H4 (cell line): ENCODE measurements at places on chromosomes 12 and 14.

DNA sequence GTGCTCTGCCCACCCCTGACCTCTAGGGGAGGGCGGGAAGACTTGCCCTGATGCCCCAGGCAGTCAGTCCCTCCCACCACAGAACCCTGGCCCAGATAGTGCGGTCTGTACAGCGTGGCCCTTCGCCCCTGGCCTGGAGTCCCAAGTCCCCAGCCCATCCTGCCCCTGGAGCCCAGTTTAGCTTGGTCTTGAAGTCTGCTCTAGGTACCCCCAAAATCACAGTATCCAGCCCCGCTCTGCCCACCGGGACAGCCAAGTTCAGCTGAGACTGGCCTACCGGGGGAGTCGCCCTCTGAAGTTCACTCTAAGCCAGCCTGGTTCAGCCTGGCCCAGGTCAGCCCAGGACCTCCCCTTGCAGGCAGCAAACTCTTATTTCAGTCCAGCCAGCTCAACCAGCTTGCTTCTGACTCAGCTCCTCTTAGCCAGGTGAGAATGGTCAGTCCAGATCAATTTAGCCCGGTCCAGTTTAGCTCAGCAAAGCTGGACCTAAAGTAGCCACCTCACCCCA lies 75.9 kb downstream of the TMEM121 start:
- no peak for DNase-seq

GRCh38 chr12:50537538-50537919 lies 32.7 kb downstream of the DIP2B start:
- no peak for DNase-seq

DNA sequence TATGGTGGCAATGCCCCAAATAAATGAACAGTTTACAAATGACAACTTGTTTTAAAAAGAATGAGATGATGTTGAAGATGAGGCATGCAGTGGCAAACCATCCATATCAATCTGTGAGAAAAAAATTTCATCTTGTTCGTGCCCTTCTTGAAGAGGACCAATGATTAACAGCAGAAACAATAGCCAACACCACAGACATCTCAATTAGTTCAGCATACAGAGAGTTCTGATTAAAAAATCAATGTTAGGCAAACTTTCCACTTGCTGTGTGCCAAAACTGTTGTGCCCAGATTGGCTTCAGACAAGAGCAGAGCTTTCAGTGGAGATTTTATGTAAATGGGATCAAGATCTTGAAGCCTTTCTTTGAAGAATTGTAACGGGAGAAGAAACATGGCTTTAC lies 329.9 kb downstream of the BMP4 start:
- DNase-seq: no peak

DNA sequence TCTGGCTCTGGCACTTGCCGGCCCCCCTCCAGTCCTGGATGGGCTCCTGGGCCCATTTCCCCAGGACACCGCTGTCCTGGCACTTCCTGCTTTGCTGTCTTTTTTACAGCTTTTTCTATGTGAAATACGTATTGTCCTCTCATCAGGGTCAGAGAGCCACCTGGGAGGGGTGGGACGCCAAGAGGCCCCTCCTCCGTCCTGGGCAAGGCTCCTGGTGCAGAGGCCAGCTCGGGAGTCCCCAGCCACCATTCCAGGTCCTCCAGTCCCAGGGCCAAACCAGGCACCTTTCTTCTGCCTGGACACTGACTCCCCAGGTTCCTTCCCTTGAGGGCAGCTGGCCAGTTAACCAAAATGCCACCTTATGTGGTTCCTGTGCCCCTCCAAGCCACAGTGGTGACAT lies 22.8 kb downstream of the ARL6IP4 start:
- DNase-seq: no peak

DNA sequence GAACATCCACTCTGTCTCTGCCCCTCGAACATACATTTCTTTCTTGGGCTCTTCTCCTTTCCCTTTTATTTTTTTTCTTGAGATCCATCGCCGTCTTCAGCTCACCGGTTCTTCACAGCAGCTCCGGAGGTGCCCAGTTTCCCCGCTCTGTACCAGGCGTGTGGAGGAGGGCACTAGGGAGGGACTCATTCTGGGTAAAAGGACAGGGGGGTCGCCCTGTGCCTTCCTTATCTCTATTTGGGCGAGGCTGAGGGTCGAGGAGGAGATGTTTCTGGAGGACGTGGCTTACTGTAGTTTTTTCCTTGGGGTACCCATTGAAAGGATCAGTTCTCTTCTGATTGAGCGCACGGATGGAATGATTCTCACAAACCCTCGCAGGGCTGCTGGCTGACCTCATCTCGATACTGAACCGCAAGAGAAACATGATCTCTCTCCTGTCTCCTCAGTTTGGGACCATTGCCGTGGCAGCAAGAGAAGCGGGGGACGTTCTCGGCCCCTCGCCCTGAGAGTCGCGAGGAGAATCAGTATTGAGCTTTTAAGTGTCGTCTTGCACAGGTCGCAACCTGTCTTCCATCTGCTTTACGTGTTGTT lies 386 bp downstream of the LIN52 start:
- DNase-seq: peak; percentile 8

GRCh38 chr12:93290391-93290790 lies 87.3 kb upstream of the NUDT4 start:
- DNase-seq: no peak

DNA sequence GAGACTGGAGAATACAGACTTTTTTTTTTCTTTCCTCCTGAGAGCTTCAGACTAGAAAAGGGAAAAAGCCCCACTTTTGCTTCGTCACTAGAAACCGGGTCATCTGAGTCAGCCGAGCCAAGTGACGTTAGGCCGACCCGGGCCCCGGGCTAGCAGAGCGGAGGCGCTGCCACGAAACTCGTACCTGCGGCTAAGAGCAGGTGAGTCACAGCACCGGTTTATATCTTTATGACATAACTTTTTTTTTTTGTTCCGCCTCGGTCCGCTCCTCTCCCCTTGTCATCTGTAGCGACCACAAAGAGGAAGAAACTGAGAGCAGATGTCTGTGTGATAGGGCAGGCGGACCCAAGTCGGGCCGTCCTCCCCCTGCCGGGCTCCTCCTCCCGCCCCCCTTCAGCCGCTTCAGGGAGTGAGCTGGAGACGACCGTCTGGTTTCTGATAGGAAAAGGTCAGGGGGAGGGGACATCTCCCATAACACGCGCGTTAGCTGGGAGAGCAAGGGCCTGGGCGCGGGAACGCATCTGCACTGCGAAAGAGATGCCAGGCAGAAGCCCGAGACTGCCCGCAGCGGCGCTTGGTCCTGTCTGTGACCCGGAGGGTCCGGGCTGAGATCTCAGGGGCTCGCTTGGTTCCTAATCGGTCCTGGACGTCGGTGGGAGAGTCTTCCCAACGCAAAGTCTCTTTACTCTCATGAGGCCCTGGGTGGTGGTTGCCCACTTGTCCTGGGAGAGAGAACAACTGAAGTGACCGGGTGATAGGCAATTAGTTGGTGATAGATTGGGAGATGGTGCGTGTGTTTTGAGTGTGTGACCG lies 586 bp downstream of the TTC6 start:
- peak; percentile 52 for DNase-seq

- no peak for DNase-seq
These were observed 1.9 kb downstream of the SRSF5 start for GRCh38 chr14:69768873-69769272.

- no peak for DNase-seq
These were observed 8.7 kb upstream of the PLEKHA5 start for GRCh38 chr12:19120795-19121194.

DNA sequence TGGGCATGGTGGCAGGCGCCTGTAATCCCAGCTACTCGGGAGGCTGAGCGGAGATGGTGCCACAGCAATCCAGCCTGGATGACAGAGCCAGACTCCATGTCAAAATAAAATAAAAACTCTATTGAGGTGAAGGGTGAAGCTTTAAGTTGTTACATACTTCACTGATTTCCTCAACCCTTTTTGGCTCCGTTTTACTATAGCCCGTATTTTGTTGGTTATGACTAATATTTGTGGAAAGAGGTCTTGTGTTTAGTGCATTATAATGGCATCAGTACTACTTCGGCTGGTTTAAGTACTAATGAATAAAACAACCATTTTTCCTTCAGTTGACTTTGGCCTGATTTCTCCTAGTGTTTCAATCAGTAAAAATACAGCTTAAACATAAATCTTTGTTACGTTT lies 27.0 kb upstream of the SLC2A14 start:
- DNase-seq: no peak

DNA sequence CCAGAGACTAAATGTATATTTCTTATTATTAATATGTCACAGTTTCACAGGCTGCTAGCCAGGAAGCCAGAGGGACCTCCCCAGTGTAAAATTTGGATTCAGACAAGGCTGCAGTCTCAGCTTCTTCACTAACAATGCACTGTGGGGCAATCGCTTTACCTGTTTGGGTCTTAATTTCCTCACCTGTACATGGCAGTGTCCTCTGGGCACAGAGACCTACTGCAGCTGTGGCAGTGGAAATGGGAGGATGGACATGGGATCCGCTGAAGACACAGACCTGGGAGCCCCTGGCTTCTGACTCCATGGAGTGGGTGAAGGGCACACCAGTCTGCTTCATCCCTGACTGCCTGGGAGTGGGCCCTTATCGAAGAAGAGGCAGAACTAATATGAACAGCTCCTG lies 6.9 kb upstream of the SERPINA5 start:
- DNase-seq: no peak

GRCh38 chr12:1174659-1175058 lies 183.6 kb downstream of the ERC1 start:
- no peak for DNase-seq

GRCh38 chr14:49480053-49480760 lies 106.0 kb downstream of the RPS29 start:
- no peak for DNase-seq

DNA sequence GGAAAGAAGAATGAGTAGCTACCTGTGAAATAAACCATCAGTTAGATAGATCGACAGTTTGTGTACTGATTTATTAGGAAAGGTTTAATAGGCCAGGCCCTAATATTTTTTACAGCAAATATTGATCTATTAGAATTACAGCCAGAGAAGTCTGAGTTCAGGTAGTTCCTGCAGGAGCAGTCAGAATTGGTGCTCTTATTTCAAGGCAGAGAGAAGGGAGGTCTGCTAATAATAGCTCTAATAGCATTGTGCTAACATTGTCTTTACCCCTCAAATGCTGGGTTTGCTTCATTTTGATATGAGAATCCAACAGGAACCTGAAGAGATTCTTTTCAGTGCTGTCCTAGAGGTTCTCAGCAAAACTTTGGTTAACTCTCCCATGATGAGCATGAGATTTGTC lies 343.8 kb upstream of the NAV3 start:
- DNase-seq: no peak

DNA sequence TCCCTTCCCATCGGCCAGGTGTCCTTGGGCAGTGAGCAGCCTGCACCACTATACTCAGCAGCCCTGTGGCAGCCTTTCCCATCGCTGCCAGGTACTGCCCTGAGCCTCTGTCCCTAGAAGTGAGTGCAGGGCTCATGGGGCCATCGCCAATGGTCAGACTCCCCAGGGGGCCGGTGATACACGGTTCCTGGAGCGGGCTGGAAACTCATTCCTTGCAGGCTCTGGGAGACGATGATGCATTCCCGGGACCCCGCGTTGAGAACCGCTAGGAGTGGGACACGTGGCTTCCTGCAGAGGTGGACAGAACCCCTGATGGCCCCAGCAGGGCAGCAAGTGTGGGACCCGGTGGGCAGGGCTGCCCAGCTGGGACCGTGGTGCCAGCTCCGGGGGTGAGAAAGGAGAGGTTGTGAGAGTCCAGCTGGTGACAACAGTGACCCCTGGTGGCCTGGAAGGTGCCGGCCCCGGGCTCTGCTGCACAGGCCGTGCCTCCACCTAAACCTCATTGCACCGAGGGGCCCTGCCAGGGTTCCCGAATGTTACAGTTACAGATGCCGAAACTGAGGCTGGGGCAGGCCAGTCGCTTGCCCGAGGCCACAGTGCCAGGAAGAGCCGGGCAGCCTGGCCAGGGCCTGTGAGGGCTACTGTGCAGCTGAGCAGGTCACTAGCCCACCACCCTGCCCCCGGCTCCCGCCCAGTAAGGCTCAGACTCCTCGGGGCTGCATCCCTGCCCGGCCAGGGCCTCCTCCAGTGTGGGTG lies 33.8 kb downstream of the FBRSL1 start:
- peak; percentile 37 for DNase-seq
